Left renal cortex interstitium (tissue), 4 donors: ENCODE measurements at places on chromosomes 2 and 18. TPM values are rescaled to one million over a fixed set of nuclear protein-coding genes. Genes with fewer than 3 reads are reported as not detected.

Gene SH2D6
- 1.1 TPM for polyA plus RNA-seq

Gene SEPTIN2
- 630 TPM for polyA plus RNA-seq

Gene RBM44
- polyA plus RNA-seq, result 0.30 TPM

Gene C18orf54
- 14.2 TPM for polyA plus RNA-seq

GRCh38 chr2:163735685-163736432 is at the start of gene FIGN:
TSS of gene FIGN (minus strand) at chr2:163736008. CDS start at chr2:163734927, 1,081 bp downstream.
- no peak for DNase-seq
